ENCODE measurements at places on chromosomes 16 and 17. TPM values are rescaled to one million over a fixed set of nuclear protein-coding genes. Genes with fewer than 3 reads are reported as not detected.

DNA sequence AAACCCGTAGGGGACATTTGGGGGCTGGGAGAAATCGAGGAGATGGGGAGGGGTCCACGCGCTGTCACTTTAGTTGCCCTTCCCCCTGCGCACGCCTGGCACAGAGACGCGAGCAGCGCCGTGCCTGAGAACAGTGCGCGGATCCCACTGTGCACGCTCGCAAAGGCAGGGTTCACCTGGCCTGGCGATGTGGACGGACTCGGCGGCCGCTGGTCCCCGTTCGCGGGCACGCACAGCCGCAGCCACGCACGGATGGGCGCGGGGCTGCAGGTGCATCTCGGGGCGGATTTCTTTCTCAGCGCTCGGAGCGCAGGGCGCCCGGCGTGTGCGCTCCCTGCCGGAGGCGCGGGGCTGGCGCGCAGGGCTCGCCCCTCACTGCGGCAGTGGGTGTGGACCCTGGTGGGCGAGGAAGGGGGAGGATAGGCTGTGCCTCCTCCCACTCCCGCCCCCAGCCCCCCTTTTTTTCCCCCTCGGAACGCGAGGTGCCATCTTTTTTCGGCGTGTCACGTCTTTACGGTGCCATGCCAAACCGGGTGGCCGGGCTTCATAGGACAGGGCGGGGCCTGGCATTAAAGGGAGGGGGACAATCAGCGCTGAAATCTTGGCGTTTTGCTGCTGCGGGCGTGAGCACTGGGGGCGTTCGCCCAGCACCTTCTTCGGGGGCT is 1.1 kb downstream of the MAPT start:
- no peak for DNase-seq

DNA sequence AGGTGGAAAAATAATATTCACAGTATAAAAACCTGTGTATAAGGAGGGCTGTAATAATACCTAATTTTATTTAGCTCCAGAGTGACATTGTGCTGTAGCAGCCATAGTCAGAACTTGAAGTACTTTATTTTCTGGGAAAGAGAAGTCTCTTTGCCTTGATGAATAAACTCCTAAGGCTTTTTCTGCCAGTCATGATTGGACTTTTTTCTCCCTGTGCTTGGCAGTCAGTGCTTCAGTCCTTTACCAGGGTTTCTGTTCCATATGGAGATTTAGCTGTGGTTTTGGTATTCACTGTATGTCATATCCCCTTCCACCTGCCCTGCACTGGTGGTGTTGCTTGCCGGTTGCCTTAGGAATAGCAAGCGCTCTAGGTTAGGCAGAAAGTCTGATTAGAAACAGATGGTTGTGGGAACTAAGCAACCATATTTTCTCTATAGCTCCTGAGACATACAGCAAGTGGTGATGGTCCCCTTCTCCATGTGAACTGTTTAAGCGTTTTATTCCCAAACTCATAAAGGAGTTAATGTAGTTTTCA is 24.7 kb downstream of the DDX42 start:
- DNase-seq, result no peak

GRCh38 chr17:16929757-16930520 is 42.0 kb downstream of the TNFRSF13B start:
- DNase-seq, result no peak

- no peak for DNase-seq
Observed at GRCh38 chr17:27384261-27384701, 72.0 kb upstream of the KSR1 start.

- DNase-seq, result no peak
Observed at GRCh38 chr17:82403662-82404660, 14.2 kb upstream of the HEXD start.

The PLEKHG4 gene
- total RNA-seq, result 3.3 TPM

- DNase-seq, result no peak
Observed at GRCh38 chr17:7811251-7811650, 22.8 kb upstream of the KDM6B start.

DNA sequence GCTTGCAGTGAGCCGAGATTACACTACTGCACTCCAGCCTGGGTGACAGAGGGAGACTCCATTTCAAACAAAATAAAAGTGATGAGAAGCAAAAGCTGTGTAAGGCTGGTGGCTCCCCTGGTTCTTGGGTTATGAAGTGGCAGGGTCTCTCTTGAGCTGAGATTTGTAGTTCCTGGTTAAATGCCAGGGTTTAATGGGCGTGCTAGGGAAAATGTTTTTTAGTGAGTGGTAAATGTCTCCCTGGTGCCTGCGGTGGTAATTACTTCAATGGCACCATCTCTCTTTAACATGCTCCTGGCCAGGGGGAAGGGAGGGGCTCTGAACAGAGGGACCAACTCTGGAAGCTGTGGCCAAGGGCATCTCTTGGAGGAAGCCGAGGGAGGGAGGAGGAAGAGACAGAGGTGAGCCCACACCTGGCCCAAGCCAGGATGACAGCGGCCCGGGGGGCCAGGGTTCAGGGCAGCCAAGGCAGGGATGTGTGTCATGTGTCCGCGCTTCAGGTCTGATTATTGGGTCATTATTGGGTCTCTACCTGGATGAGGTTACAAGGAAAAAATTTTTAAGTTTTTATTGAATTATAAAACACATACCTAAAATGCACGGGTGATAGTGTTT is 17.8 kb upstream of the RPL38 start:
- DNase-seq, result no peak

The PSMC3IP gene
- 4.0 TPM for total RNA-seq

DNA sequence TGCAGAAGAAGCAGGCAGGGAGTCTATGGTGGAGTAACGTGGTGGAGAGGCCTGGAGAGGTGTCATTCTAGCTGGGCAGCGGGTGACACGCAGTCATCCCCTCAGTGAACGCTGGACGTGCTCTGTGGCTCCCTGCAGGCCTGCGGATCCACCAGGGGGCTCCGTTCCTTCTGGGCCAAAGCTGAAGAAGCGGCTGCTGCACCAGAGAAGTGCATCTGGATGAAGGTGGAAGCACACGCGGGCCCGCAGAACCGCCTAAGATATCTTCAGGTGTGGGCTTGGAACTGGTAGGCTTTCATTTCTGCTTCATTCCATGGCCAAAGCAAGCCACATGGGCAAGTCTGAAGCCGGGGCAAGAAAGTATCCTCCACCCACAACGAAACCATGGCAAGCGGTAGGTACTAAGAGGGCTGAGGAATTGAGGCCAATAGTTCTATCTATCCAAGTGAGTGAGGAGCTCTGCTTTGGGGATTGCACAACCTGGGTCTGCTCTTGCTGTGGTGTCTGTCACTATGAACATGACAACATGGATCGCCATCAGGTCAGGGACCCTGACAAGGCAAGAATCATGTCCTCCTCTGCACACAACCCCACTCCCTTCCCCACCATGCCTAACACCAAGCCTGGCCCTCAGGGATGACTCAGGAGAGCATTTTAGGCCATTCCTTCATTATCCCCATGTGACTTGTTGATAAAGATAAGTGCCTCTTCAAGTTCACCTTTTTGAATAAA is 78.9 kb upstream of the FBXO47 start:
- no peak for DNase-seq

The ACLY gene
- 87.7 TPM for total RNA-seq

The IGFBP4 gene
- 444 TPM for total RNA-seq

DNA sequence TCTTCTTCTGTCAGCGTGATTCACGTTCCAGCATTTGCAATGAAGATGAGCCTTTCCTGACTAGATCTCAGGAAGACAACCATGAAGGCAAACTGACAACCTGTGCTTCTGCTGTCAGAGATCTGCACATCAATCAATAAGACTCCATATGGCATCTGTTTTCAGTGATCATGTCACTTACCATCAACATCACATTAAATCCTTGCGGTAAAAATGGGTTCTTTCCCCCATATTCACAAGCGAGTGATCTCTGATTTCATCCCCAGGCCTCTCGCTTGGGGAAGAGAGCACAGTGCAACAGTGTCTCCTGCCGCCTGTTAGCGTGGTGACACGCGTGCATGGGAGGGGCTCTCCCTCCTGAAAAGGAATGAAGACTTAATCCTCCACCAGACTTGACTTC is 11.1 kb downstream of the NACA2 start:
- no peak for DNase-seq
